ENCODE measurements at places on chromosomes 5 and 9.
A peak's percentile ranks its signal among the peaks of the same experiment; 100 is the strongest.

- DNase-seq = no peak
These were observed 70.9 kb upstream of the FSD1L start for GRCh38 chr9:105376893-105377292.

DNA sequence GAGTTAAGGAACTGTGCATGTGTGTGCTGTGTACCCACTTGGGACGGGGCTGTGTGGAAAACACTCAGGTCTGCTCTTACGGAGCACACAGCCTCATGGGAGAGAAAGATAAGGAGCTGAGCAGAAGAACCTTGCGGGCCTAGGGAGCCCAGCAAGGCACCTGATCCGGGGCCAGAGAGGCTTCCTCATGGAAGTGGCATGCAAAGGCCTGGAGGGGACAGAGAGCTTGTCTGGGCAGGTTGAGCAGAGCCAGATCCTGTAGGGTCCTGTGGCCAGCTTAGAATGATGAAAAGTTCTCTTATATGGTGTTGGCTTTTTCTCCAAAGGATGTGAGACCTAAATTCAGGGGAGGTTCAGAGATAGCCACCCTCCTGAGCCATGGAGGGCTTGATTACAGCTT, 45.2 kb downstream of the NEK6 start:
- DNase-seq = no peak

DNA sequence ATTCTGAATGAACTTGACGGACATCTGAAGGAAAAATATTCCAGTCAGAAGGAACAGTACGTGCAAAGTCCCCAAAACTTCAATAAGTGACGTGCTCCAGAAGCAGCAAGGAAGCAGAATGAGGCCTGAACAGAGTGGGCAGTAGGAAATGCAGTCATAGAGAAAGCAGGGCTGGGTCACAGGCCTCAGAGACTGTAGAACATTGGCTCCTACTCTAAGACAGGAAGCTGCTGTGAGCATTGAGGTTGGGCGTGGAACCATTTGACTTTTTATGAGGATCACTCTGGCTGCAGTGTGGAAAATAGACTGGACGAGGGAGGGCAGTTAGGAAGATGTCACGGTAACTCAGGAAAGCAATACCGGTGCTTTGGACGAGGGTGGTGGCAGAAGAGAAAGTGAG, 64.0 kb downstream of the DOCK8 start:
- no peak for DNase-seq

DNA sequence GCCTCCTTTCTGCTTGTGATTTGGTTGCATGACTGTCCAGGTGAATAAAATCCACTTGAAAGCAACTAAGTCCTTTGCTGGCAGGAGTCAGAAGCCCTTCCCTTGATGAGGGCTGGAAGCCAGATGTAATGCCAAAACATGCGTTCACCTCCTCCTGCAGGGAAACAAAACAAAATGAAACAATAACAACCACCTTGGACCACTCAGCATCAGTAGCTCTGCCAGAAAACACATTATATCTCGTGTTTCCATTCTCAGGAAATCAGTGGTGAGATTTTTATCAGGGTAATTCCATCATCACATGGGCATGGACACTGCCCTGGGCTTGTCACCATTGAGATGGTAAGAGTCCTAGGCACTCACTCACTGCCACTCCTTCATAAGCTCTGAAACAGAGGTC, 350.3 kb upstream of the ACTBL2 start:
- DNase-seq = no peak

DNA sequence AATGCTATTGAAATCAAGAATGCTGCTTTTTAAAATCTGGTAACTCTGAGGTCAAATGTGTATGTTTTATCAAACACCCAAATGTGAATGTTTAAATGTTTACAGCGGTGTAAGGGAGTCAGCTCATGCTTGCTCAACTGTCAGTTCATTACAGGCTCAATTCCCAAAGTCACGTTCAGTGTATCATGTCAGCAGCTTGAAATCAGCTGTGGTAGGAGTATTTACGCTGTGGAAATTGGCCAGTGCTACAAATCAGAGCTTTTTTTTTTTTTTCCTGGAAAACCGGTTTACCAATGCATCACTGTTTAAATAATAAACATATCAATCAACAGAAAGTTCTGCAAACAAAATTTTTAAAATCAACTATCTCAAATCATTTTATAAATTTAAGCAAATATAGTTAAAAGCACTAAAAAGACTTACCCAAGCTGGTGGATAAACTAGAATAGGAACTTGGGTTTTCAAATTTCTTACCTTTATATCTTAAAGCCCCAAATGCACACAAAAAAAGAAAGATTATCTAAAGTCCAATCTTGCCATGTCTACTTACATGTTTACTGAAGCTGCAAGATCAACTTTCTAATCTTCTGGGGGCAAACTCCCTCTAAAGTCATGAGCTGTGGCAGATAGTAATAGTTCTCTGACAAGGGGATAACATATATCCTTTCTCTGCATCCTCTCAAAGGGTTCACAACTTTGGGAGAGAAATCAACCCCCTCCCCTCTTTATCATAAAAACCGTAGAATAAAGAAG, 57.6 kb upstream of the GRAMD2B start:
- DNase-seq = no peak

- no peak for DNase-seq
These were observed 27.9 kb upstream of the DTWD2 start for GRCh38 chr5:119016125-119016774.

GRCh38 chr9:116070256-116070914, 83.2 kb upstream of the PAPPA start:
- peak; percentile 56 for DNase-seq

DNA sequence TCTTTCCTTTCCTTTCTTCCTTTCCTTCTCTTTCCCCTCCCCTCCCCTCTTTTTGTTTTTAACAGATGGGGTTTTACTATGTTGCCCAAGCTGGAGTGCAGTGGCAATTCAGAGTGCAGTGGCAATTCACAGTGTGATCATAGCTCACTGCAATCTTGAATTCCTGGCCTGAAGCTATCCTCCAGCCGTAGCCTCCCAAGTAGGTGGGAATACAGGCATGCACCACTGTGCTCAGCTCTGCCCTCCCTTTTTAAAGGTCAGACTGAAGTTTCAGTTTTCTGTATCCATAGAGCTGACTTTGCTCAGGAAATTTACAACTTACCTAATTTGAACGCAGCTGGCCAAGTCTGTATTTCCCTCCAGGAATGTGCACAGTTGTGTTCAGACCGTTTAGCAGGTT, 696 bp downstream of the CCL28 start:
- no peak for DNase-seq

GRCh38 chr5:151825445-151825844, 53.7 kb downstream of the G3BP1 start:
- peak; percentile 83 for DNase-seq

DNA sequence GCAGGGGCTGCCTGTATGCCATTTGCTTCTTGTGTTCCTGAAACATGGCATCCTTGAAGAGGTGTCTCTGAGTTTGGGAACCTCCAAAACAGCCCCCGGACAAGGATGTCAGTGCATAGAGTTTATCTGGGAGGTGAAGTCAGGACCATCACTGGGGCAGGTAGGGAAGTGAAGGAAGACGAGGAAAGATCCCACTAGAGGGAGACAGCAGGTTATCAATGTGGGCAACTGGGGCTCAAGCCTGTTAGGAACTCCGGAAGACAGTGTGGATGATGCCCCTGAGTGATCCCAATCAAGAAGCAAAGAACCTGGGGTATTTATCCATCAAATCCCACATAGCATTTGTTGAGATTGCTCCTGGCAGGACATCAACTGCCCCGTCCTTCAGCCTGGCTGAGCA, 233.1 kb downstream of the AGTPBP1 start:
- DNase-seq = no peak

DNA sequence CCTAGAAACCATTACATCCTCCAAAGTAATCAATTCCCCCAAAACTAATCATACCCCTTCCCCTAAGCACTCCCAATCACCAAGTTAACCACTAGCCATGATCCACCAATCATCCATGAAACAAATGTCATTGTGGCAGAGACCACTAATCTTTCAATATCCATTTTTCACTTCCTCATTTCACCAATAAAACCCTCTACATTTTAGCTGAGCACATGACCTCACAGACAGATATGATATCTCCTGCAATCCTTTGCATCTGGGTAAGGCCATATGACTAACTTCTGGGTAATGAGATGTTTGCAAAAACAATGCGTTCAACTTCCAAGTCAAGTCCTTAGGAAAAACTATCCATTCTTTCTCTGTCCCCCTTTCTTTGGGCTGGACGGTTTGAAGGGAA, 20.7 kb downstream of the OR2S2 start:
- no peak for DNase-seq

DNA sequence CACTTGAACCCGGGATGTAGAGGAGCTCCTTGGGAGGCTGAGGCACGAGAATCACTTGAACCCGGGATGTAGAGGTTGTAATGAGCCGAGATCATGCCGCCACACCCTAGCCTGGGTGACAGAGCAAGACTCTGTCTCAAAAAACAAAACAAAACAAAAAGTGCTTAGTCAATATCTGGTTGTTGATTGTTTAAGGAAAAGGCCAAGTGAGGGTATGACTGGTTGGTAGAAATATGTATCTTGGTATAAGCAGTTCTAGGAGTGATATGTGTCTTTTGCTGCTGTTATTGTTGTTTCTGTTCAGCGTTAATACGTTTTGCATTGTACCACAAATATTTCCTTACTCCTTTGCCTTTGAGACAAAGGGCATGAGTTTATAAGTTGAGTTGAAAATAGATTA, 210.7 kb upstream of the DMRT1 start:
- no peak for DNase-seq

DNA sequence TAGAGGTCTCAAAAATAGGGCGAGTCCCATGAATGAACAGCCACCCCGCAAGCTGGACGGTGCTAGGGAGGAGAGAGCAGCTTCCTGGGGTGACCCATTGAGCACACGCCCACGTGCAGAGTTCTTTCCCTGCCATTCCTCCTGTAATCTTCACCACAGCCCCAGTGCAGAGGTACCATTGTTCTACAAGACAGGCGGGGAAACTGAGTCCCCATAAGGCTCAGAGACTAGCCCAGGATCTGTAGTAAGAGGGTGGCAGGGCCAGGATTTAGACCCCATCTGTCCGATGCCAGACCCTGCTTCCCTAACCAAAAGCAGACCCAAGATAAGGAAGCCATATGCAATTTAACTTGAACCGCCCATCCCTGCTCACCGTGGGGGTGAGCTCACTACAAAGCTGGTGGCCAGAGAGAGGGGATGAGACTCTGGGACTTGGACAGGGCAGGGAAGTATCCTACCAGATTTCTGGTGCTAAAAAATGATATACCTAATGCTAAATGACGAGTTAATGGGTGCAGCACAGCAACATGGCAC, 36.7 kb upstream of the ORM1 start:
- DNase-seq = no peak

- peak; percentile 13 for DNase-seq
These were observed 371.5 kb downstream of the NR2F1-AS1 start for GRCh38 chr5:93209476-93209875.

DNA sequence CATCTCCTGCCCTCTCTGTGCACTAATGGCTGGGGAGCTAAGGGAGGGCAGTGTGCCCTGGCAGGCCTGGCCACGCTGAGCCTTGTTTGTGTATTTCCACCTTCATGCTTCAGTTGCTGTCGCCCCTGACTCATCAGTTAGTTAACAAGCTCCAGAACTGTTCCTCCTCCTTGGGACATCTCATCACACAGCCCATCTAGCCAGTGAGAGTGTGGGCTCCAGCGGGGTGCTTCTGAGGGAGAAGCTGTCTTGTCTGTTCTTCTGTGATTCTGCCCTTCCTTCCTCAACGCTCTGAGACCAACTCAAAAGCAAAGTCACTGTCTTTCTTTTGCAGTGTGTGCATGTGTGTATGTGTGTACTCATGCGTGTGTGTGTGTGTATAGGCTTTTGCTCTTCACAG, 58.3 kb upstream of the CPEB4 start:
- peak; percentile 46 for DNase-seq

- no peak for DNase-seq
These were observed 51.5 kb upstream of the UBAC1 start for GRCh38 chr9:136012651-136013050.

GRCh38 chr5:72465066-72465465, 42.1 kb downstream of the ZNF366 start:
- DNase-seq = no peak

DNA sequence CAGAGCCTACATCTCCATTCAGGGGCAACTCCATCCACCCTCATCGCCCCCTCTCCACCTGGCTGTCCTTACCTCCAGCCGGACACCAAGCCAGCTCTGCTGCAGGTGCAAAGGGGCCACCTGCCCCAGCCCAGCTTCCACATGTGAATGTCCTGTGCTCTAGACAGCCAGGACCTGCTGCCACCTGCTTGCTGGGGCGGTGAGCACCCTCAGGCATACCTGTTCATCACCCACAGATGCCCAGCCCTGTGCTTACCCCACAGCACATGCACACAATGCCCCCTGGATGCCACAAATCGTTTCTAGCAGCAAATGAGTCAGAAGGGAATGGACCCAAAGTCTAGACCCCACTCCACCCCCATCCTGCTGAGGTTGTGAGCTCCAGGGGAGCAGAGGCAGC, 13.3 kb upstream of the NKD2 start:
- DNase-seq = no peak

DNA sequence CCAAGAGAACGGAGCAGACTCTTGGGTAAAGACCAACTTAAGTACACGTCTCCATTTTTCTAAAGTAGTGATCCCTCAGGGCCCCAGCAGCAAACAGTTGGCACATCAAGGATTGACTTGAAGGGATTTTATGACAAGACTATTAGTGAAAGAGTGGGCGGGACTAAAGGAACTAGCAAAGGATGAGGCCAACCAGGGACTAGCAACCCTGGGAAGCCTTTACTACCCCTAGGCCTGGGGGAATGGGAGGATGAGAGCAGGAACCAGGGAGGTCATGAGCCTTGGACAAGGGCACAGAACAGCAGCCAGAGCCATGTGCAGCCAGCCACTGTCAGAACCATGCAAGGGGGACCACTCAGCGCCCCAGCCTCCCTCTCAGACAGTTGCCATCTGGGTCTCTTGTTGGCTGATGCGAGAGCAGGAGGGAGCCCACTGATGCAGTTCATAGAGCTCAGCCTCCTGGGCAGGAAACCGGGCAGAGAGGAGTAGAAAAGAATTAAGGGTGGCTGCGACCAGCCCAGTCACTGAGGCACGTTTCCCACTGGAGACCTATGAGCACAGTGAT, 28.1 kb downstream of the TGFBI start:
- no peak for DNase-seq

DNA sequence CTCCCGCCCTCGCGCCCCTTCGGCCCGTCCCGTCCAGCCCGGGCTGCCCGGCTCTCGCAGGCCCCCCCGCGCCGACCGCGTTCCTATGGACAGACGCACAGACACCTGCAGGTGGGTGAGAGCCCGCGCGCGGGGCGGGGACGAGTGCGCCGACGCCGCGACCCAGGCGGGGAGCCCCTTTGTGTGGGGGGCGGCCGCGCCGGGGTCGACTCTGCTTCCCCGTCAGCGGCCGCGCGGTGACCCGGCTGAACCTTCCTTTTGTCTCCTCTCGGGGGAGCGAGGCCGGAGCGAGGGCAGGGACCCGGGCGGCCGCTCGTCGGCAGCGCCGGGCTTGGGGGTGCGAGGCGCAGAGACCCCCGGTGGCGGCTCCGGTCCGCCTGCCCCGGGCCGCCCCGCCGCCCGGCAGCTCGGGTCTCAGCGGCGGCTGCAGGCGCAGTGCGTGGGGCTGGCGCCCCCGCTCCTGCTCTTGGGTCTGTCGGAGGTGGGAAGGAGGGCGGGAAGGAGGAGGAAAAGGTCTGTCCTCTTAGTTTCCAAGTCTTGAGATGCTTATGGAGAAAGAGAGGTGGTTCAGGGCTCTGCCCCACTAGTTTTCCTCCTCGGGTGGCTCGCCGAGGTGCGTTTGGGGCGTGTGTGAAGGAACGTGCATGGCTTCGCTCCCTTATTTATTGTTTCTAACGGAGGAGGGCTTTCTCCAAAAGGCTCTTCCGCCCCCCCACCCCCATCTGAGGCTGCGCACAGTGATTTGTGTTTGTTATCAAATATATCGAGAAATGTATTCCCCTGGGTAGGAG, 576 bp downstream of the KIAA1958 start:
- peak; percentile 70 for DNase-seq

GRCh38 chr9:12720551-12720950, 27.4 kb downstream of the TYRP1 start:
- no peak for DNase-seq

Measured in AG20443 (cell line).